ENCODE measurements at places on chromosomes 1 and 21.

DNA sequence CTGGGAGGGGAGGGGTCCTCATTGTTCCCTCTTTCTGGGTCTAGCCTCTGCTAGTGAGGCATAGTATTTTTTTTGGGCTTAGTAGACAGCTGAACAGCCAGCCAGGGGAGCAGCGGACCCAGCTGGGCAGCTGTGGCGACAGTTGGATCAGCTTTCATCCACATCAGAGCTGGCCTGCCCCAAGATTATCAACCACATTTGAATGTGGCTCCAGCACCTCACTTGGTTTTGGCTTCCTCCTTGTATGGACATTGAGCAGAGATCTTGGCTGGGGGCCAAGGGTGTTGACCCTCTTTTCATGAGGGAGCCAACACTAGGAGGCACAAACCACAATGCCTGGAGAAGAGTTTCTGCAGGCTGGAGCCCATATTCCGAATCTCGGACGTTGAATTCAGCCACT is 25.0 kb downstream of the WNT4 start:
- DNase-seq, result no peak

GRCh38 chr1:23732363-23733224 is 10.7 kb upstream of the ELOA start:
- no peak for DNase-seq

DNA sequence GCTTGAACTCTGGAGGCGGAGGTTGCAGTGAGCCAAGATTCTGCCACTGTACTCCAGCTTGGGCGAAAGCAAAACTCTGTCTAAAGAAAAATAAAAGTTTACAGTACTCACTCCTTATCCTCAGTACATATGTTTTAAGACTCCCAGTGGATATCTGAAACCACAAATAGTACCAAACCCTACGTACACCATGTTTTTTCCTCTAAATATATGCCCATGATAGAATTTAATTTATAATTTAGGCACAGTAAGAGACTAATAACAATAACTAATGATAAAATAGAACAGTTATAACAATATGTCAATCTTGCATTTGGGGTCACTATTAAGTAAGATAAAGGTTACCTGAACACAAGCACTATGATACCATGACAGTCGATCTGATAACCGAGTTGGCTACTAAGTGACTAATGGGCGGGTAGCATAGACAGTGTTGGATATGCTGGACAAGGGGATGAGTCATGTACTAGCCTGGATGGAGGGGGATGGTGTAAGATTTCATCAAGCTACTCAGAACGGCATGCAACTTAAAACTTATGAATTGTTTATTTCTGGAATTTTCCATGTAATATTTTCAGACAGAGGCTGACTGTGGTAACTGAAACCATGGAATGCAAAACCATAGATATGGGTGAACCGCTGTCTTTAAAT is 43.7 kb downstream of the ST7L start:
- no peak for DNase-seq

- no peak for DNase-seq
Observed at GRCh38 chr1:45557422-45557944, 6.9 kb downstream of the AKR1A1 start.

- DNase-seq, result no peak
Observed at GRCh38 chr1:203425663-203425975, 50.0 kb upstream of the PRELP start.

- no peak for DNase-seq
Observed at GRCh38 chr1:907611-908451, 15.9 kb upstream of the SAMD11 start.

DNA sequence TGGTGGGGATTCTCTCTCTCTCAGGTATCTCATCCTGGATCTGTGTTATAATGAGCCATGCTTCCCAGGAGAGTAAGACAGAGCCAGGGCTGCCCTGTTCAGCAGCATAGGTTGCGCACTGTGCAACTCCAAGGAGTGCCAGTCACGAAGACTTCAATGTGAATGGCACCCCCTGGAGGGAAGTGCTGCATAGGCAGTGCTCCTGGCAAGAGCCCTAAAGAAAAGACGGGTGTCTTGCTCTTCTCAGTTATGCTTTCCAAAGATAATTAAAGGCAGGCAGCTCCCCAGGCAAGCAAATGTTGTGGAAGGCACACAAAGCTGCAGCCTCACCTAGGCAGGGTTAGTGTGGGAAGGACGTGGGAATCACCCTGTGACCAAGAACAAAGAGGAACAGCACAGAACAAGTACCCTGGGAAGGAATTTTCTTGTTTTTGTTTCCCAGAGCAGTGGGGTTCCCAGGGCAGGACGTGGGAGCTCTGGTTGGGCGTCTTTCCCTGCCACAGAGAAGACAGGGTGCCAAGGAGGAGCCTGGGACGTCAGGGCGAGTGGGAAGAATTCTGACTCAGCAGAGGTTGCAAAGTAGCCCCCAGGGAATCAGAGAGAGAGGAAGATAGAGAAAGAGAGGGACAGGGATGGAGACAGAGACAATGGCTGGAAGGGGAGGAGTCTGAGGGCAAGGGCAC is 120.9 kb downstream of the KCNN3 start:
- no peak for DNase-seq

GRCh38 chr1:171852272-171852671 is 11.0 kb downstream of the DNM3 start:
- no peak for DNase-seq

DNA sequence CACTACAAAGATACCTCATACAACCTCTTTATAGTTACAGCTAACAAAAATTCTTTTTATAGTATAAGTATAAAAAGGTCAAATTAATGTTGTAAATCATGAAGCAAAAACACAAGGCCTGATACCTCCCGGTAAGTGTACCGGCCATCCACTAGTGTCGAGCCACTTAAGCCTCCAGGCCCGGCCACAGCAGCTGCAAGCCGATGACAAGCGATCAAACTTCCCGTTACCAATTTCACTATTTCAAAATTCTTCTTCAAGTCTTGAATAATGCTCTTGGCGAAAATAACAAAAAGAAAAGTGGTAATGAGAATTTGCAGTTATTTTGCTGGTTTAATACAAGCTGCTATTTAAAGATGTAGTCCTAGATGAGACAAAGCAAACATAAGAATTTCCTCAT is 67.6 kb downstream of the USP24 start:
- DNase-seq, result no peak

DNA sequence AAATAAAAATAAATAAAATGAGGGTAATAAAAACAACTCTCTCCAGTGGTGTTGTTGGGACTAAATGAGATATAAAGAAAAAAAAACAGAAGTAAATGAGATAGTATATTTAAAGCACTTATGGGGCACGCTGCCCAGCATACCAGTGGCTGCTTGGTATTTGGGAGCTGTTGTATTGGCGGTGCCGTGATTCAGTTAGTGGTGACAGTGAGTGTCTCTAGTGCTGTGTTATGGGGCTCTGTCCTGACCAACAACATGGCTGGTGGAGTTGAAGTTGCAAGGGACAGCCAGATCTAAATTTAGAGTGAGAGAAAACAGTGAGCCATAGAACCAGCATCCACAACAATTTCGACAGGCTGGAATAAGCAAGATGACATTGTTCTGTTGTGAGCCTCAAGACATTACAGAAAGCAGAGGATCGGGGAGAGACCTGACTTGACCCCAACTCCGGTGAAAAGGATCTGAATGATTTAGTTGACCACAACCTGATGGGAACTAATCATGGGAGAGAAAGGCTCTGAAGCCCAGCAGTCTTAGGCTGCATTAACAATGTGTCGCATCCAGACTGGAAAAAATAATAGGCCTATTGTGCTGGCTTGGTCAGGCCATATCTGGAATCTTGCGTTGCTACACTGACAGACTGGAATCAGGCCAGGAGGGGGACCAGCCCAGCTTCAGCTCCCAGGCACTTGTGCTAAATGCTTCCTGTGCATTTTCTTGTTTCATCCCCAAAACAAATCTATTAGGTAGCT is 2.4 kb upstream of the MFSD2A start:
- no peak for DNase-seq

GRCh38 chr1:87165177-87165576 is 163.5 kb upstream of the LMO4 start:
- DNase-seq, result no peak

- no peak for DNase-seq
Observed at GRCh38 chr1:248622570-248623001, 12.3 kb downstream of the OR2T11 start.

GRCh38 chr1:65825741-65826140 is 33.0 kb downstream of the PDE4B start:
- no peak for DNase-seq

DNA sequence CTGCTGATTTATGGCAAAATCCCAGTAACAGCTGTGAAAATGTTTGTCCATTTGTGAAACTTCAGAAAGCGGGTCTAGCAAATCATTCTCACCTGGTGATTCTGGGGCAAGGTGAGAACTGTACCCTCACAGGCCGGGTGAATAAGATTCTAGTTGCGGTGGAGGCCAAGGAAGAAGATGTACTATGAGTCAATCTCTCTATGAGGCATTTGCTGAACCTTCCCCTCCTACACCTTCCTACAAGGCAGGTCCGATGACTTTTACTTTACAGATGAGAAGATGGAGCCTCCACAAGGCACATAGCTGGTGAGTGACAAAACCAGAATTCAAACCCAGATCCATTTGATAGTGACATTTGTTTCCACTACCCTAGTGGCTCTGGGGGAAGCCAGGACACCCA is 72.7 kb downstream of the BACH1 start:
- DNase-seq, result no peak

- no peak for DNase-seq
Observed at GRCh38 chr1:113990961-113991360, 11.7 kb downstream of the OLFML3 start.

- DNase-seq, result no peak
Observed at GRCh38 chr1:55015731-55016620, 17.2 kb downstream of the BSND start.

GRCh38 chr1:226779561-226779960 is 40.5 kb upstream of the ITPKB start:
- no peak for DNase-seq

GRCh38 chr1:166113031-166113430 is 53.8 kb downstream of the FAM78B start:
- DNase-seq, result no peak

DNA sequence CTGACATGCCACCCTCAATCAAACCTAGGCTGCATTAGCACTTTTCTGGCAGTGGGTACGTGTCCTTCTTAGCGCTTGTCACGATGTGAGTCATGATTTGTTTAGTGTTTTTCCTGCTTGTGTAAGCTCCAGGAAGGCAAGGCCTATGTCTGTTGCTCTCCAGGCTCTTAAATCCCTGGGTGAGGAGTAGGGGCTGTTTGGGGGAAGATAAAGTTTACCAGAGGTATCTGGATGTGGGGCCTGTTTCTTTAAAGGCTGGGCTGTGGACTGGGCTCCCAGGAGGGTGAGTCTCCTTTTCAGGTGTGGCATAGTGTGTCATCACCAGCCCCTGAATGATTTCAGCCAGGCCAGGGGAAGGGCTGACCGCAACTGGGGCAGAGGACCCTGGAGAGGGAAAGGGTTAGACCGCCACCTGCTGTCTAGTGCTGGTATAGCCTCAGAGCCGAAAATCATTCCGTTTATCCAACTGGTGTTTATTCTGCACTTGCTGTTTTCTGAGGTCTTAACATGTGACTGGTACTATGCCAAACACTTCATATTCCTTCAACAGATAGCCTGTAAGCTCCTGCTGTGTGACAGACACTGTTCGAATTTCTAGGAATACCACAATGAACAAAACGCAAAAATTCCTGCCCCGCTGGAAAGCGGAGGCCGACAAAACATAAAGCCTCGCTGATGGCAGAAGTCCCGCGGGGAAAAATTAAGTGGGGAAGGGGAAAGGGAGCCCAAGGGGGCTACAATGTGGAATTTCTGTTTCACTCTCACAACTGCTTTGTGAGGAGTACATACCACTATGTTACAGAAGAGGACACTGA is 9.7 kb downstream of the SERINC2 start:
- DNase-seq, result peak; percentile 51

GRCh38 chr1:212242288-212242984 is 42.8 kb upstream of the PPP2R5A start:
- no peak for DNase-seq
